ENCODE measurements at places on chromosomes 4 and X.

DNA sequence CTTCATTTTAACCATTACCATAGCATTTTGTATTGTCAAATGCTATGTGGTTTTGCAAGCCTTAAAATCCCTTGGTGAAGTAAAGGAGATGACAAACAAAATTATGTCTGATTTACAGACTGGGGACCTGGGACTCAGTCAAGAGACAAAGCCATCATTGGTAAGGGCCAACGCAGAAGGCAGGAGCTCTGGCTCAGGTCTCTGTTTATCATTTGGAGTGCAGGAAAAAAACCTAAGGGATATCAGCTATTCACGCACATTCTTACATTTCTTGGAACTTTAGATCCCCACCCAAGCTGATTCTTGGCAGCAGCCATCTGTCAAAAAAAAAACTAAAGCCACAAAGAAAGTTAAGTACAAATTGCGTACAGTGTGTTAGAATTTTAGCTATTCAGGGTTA, 731.9 kb downstream of the STPG2 start:
- no peak for DNase-seq

GRCh38 chrX:73850124-73851013, 287.4 kb downstream of the CHIC1 start:
- DNase-seq: no peak

DNA sequence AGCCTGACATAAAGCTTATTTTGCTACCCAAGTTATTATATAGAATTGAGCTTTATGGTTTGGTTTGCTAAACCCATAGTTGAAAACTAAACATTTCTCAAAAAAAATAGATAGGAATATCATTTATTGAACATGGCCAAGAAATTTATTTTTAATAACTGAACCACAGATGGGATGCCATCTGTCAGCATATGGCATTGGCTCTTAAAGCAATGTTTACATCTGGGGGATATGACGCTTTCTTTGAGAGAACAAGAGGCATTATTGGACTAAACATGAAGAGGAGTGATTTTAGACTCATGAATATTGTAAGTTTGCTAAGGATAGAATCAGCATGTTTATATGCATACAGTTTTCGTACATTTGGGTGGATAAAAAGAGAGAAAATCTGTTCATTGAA, 132.6 kb upstream of the SLIT2 start:
- no peak for DNase-seq

DNA sequence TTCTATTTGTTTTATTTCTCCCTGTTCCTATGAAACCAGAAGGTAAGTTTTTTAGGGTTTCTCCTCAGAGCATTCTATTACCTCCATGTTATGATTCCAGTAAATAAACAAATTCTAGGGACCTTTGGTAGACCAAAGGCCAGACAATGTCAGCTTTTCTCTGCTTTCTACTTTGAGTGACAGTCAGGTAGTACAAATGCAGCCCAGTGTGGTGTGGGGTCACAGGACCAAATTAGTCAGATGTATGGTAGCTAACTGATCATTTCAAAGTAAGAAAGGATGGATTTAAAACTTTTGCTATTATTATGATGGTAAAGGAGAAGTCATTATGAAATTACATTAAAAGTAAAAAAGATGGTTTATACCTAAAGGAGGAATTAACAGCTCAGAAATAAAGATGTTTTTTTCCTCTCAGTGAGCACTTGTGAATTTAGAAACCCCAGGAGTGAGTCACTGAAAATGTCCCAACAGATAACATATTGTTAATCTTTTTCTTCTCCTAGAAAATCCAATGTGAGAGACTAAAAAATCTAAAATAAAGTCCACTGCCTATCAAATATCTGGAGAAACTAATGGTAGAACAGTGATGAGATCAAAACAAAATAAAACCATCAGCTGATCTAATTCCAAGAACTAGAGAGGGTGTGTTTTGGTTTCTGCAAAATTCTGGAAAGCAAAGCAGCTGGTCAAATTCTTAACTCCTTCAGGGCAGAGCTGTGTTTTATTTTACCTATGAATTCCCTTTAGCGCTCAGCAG, 16.6 kb upstream of the KLHL2 start:
- no peak for DNase-seq

DNA sequence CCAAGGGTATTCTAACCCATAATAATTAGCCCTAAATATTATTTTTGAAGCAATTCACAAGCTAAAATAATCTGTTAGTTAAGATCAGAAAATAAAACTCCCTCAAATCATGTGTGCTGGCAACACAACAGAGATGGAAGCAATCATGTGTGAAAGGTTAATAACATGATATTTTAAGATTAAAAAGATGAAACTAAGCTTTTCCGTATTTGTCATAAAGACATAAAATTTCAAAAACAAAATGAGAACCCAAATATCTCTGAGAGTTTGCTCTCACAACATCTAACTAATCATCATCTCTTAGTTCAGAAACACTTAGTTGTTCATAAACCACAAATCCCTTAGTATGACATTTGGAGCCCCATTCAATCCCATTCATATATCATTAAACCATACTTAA, 749.1 kb downstream of the CCSER1 start:
- no peak for DNase-seq

- no peak for DNase-seq
Measured at GRCh38 chrX:2398064-2398656, 102.6 kb downstream of the DHRSX start.

Measured in stimulated activated CD8-positive, alpha-beta memory T cell treated with anti-CD3 and anti-CD28 coated beads, Interleukin-4, amount 100 ng/mL, for 1 hour (primary cell).